Globus pallidus (tissue), 1 donor: ENCODE measurements at places on chromosomes 1 and 21.

GRCh38 chr1:15371610-15372545 is 37.8 kb upstream of the EFHD2 start:
- no peak for DNase-seq

- no peak for DNase-seq
These were observed 8.3 kb downstream of the PPFIA4 start for GRCh38 chr1:203034422-203035110.

- no peak for DNase-seq
These were observed 1.5 kb upstream of the ETS2 start for GRCh38 chr21:38804030-38804788.

DNA sequence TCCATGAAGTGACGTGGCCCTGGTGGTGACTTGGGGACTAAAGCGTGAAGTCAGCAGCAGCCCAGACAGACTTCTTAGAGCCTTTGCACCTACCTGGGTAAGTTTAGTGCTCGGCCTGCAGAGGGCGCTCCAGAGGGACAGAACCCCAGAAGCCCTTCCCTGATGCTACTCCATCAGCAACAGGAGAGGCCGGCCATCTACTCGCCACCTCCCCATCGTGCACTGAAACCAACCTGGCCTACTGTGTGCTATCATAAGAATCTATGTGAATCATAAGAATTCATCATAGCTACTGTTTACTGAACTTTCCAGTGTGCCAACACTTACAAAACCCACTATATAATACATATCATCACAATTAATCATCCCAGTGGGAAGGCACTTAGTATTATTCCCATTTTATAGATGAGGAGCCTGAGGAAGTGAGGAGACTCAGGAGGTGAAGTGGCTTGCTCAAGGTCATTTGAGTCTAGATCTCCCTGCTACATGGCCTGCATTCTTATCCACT is 7.9 kb upstream of the EDN2 start:
- DNase-seq: no peak

- no peak for DNase-seq
These were observed 18.3 kb upstream of the PLEKHA6 start for GRCh38 chr1:204377800-204378668.

GRCh38 chr1:12428334-12428733 is 189.7 kb downstream of the DHRS3 start:
- no peak for DNase-seq

GRCh38 chr1:29033829-29034466 is 89.8 kb downstream of the TMEM200B start:
- peak; percentile 47 for DNase-seq

- no peak for DNase-seq
These were observed 996 bp upstream of the SH3BGRL3 start for GRCh38 chr1:26278724-26279455.

- DNase-seq: no peak
These were observed 27.0 kb upstream of the PRSS38 start for GRCh38 chr1:227788271-227789083.

DNA sequence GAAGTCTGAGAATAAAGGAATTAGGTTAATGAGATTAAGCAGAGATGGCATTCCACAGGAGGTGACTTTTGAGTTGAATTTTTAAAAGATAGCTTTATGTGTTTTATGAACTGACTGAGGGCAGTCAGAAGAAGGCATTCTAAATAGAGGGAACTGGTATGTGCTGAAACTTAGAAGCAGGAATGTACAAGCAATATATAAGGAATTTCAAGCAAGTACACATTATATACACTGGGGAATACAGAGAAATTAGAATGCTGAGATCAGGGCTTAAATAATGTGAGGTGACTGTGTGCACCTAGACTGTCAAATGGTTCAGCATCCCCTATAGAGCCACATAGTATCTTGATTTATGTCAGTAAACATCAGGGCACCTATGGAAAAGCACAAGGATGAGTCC is 19.3 kb downstream of the WNT2B start:
- no peak for DNase-seq

DNA sequence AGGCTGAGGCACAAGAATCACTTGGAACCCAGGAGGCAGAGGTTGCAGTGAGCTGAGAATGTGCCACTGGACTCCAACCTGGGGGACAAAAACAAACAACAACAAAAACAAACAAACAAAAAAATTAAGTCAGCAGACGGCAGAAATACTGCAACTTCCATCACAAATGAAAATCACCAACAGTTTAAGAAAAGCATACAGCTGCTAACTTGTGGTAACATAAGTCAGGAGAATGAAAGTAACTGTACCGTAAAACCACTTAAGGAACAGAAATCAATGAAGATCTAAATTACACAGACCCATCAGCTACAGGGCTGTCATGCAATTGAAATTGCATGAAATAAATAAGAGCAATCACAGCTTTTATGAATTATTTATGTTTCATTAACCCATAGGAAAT is 25.0 kb downstream of the MCOLN2 start:
- DNase-seq: no peak

- no peak for DNase-seq
These were observed 22.1 kb upstream of the COL16A1 start for GRCh38 chr1:31725777-31726535.

DNA sequence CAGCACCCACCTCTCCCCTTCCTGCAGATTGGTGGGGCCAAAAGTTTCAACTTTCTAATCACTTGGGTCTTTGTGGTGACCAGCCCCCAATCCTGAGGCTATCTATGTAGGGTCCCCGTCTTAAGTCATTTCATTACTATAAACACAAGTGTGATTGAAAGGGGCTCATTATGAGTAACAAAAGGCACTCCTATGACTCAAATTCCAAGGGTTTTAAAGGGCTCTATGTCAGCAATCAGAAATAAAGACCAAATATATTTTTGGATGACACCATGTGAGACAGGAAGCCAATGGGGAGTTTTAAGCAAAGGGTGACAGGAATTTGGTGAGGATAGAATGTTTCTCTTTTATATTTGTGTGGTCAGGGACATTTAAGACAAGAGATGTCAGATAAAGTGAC is 6.2 kb downstream of the ERO1B start:
- DNase-seq: no peak

- no peak for DNase-seq
These were observed 256.5 kb downstream of the TTLL7 start for GRCh38 chr1:83742446-83742845.

GRCh38 chr1:99645203-99645602 is 710 bp upstream of the PALMD start:
- DNase-seq: no peak

- no peak for DNase-seq
These were observed 16.0 kb upstream of the LRRC7 start for GRCh38 chr1:69551476-69552324.
